ENCODE measurements at places on chromosomes 2 and 18.
A peak's percentile ranks its signal among the peaks of the same experiment; 100 is the strongest.

DNA sequence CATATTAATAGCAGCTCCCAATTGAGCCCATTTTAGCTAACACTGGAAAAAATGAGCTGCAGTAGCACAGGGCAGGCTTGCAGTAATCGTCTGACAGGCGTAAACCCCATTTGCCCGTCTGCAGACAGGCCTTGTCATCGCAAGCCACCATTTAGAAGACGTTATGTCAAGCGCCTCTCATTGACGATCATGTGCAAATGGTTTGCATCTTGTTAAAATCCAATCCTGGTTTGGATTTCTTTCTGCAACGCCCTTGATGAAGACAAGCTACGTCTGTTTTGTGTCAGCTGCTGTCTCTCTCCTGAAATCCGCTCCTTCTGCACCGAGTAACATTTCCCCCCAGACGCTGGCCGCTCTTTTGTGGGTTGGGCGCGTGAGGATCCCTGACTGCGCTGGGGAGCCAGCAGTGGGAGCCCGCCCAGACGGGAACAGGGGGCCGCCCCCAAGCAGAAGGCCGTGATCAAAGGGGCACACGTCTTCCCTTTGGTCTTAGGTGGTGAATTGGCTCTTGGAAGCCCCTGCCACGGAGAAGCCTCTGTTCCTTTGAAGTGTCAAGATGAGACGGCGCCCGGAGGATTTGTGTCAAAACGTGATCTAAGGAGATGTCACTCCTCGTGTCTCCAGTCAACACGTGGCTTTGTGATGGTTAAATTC is 84.2 kb upstream of the GPC1 start:
- DNase-seq: no peak

DNA sequence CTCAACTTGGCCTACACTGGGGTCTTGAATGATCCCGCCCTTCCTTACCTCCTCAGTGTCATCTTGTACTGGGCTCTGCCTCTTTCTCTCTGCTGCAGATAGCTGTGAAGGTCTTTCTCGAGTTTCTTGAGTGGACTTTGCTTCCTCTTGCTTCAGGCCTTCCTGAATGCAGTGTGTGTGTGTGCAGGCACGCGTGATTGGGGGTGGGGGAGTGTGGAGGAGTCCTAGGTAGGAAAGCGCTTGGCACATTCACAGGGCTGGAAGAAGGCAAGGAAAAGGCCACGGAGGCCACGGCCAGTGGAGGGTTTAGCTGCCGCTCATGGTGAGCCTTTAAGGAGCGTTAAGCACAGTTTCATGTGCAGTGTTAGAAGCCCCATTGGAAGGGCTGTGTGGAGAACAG is 5.5 kb downstream of the RALB start:
- no peak for DNase-seq

- no peak for DNase-seq
Observed at GRCh38 chr2:20093263-20094141, 42.1 kb upstream of the LAPTM4A start.

DNA sequence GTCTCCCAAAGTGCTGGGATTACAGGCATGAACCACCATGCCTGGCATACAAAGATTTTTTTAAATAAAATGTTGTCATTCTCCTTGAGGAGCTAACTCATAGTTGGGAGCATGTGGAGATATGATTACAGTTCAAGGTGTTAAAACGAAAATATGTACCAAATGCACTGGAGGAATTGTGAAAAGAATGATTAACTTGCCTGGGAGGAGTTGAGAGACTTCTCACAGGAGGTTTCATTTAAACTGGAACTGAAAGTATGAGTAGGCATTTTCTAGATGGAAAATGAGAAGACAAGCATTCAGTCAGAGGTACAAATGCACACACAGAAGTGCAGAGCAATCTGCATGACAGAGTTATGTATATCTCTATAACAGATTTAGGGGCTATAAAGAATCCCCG is 126.6 kb upstream of the PDE1A start:
- DNase-seq: no peak

DNA sequence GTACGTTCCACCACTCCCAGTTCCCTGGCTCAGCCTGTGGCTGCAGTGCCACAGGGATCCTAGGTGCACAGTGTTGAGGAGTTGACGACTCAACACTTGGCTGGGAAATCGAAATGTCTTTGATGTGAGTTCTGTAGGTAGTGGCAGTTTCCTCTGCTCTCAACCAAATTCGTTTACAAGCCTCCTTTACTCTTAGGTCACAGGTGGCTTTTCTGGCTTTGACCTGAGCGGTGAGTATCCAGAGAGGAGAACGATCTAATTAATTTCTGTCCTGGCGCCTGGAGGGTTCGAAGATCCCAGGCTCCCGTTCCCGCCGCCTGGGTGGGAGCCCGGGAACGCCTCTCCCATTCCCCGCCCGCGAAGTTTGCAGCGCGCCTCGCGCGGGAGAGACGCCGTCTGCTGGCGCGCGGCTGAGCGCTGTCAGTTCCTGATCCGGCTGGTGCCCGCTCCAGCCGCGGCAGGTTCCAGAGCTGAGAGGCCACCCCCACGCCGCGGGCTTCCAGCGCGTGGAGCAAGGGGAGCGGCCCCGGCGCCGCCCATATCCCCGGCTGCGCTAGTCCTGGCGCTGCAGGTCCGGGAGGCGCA is at the start of gene LAMA3:
Gene LAMA3, plus strand, starts transcription at position 423 of the 585 bp plus-strand sequence. CDS start 231 bp downstream, outside the sequence.
- DNase-seq: peak; percentile 9

GRCh38 chr2:121576263-121576662 is 45.6 kb downstream of the RNU4ATAC start:
- DNase-seq: no peak
